ENCODE measurements at places on chromosomes 6 and 20.

GRCh38 chr6:80280262-80281010, 174.0 kb downstream of the BCKDHB start:
- H3K36me3 ChIP-seq, result peaks cover 7% of the 10 kb centered on the region
- peaks cover 18% of the 10 kb centered on the region for H3K4me1 ChIP-seq
- no peaks in the 10 kb centered on the region for H3K27me3 ChIP-seq
- no peak overlapping the region for H3K4me3 ChIP-seq
- DNase-seq, result no peak

GRCh38 chr20:8447262-8448120, 315.4 kb downstream of the PLCB1 start:
- no peaks in the 10 kb centered on the region for H3K36me3 ChIP-seq
- H3K27me3 ChIP-seq, result no peaks in the 10 kb centered on the region
- no peak overlapping the region for H3K27ac ChIP-seq
- H3K4me3 ChIP-seq, result no peak overlapping the region
- H3K4me1 ChIP-seq, result no peaks in the 10 kb centered on the region

DNA sequence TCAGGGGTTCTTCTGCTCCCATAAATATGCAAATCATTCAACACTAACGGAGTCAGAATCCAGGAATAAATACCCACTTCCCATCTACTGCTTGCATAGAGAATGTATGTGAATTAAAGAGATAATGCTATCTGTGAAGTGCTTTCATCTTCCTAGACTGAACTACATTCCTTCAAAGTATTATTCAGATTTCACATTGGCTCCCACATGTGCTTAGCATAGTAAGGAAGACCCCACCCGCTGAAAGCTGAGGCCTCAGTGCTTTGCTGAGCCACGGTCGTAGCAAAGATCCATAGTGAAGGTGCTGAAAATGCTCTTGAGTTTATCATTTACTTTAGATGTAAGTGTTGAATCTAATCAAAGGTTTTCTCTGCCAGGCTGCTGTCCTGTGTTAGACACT, 97.0 kb upstream of the SPACA1 start:
- no peak overlapping the region for H3K27ac ChIP-seq
- H3K4me3 ChIP-seq, result no peak overlapping the region
- H3K36me3 ChIP-seq, result no peaks in the 10 kb centered on the region

- no peaks in the 10 kb centered on the region for H3K4me1 ChIP-seq
- DNase-seq, result no peak
- no peaks in the 10 kb centered on the region for H3K36me3 ChIP-seq
- H3K27me3 ChIP-seq, result no peaks in the 10 kb centered on the region
Measured at GRCh38 chr6:131041814-131042213, 21.2 kb downstream of the EPB41L2 start.

DNA sequence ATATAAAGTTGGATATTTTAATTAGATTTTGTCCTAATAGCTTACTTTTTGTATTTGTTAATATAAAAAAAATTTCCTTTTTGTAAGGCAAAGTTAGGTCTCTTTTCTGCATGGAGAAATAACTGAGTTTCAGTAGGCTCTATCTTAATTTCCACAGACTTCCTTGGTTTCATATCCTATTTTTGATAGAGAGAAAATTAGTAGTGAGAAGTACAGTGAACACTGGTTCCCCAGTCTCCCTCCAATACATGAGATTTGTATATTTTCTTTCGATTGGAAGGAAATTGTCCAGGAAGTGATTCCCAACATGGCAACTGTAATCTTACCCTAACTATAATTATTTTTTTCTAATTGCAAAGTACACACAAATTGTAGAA, 26.4 kb downstream of the TRIM27 start:
- H3K4me3 ChIP-seq, result peak overlapping the region; percentile 96
- no peak for DNase-seq
- no peak overlapping the region for H3K27ac ChIP-seq
- H3K27me3 ChIP-seq, result peaks cover 3% of the 10 kb centered on the region
- H3K36me3 ChIP-seq, result peaks cover 13% of the 10 kb centered on the region
